ENCODE measurements at places on chromosomes 4 and X.

DNA sequence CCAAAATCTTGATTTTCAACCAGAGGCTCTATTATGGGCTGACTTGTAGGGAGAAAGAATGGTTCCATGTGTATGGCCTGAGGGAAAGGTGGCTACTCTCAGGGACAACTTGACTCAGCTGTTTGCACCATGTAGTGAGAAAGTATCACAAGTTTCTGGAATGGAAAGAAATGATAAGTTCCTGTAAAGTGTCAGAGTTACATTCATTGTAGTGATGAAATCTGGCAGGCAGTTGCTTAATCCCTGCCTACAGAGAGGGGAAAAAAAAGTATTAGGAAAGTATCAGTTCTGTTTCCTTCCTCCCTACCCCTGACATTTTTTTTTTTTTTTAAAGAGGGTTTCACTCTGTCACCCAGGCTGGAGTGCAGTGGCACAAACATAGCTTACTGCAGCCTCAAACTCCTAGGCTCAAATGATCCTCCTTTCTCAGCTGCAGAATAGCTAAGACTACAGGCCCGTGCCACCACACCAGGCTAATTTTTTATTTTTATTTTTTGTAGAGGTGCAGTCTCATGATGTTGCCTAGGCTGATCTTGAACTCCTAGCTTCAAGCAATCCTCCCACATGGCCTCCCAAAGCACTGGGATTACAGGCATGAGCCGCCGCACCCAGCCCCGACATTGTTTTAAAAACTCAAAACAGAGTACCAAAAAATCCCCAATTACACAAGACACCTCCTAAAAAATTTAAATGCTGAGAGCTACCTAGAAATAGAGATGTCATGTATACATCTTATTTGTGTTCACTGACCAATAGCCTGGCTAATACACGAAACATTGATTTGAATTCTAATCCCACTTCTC is 4.8 kb upstream of the FBXL5 start:
- no peak for DNase-seq

- no peak for DNase-seq
These were observed 10.7 kb upstream of the CPE start for GRCh38 chr4:165368114-165368513.

DNA sequence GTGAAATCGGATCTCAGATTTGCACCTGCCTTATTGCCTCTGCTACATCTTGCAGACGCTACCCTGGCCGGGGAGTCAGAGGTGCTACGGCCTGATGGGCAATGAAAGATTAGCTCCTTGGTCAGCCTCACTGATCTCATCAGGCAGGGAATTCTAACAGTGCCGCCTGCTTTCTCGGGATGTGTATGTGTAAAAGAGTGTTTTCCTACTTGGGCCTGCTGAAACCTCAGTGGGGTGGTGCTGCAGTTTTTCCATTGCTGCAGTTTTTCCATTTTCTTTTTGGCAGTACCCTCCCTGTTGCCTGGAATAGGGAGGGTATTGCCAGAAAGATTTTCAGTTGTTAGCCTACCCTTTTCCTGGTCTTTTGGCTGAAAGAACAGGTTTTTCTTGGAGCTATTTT is 117.5 kb downstream of the CDKL5 start:
- no peak for DNase-seq

DNA sequence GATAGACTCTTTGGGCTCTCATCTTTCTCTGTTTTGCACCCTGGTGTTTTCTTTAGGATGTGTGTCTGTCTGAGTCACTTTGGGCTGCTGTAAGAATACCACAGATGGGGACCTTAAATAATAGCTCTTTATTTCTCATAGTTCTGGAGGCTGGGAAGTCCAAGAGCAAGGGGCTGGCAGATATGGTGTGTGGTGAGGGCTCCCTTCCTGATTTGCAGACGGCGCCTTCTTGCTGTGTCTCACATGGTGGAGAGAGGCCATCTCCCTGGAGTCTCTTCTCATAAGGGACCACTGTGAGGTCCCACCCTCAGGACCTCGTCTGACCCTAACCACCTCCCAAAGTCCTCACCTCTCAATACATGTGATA is 93.7 kb upstream of the ADRA2C start:
- DNase-seq: no peak

GRCh38 chr4:135949931-135950330 is 1582.4 kb downstream of the PCDH18 start:
- no peak for DNase-seq

- DNase-seq: no peak
These were observed 1911.4 kb downstream of the STIM2 start for GRCh38 chr4:28772066-28772465.

- DNase-seq: no peak
These were observed 385.2 kb upstream of the FAT1 start for GRCh38 chr4:187108845-187109244.

GRCh38 chrX:11585174-11585573 is 80.5 kb downstream of the ARHGAP6 start:
- DNase-seq: no peak

- no peak for DNase-seq
These were observed 27.2 kb upstream of the DHX15 start for GRCh38 chr4:24611575-24611974.

GRCh38 chr4:95105112-95105511 is 347.4 kb downstream of the BMPR1B start:
- no peak for DNase-seq

DNA sequence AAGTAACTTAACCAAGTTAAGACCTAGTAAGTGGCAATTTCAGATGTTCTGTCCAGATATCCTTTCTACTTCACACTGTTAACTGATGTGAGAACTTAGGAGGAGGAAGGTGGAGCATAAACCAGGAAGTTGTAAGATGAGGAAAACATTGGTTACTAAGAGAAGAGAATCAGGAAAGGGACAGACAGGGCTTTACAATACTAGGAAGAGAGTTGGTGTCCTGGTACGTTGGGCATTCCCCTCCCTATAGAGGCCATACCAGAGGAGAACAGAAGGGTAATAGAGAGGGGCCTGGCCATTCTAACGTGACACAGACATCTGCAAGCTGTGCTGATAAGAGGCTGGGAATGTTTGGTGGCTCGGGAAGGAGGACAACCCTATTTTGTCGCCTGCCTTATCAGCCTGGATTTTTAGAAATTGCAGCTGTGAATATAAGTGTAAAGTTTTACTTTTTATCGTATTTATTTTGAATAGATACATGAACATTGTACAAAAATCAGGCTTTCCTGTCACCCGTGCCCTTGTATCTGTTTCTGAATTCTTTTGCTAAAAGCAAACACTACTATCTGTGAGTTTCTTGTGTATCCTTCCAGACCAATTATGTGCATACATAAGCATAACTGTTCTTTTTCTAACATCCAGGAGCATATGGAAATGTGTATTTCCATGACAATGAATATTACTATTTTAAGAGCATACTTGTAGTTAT is 53.5 kb upstream of the HPRT1 start:
- DNase-seq: no peak

GRCh38 chr4:6437826-6438238 is 34.6 kb downstream of the PPP2R2C start:
- no peak for DNase-seq

GRCh38 chr4:181350615-181351415 is 892.4 kb upstream of the TENM3 start:
- DNase-seq: no peak

DNA sequence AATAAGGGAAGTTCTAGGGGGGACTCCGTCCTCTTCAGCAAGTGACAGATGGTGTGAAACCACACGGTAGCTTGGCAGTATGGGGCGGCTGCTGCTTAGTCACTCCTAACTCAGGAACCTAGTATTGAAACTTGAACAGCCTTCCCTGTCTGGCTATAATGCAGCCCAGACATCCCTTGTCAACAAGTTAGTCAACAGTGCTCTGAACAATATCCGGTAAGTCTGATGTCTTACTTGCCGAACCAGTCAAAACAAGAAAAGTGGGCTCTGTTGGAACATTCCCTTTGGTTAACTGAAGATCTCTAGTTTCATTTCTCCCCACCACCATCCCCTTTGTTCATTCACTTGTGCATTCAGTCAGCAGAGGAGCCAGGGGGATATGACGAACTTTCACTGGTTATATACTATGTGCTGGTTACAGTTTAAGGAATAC is 18.7 kb upstream of the CXCL13 start:
- DNase-seq: no peak

GRCh38 chrX:135923353-135923752 is 29.8 kb downstream of the SAGE1 start:
- no peak for DNase-seq

- DNase-seq: no peak
These were observed 32.7 kb downstream of the DHX15 start for GRCh38 chr4:24551492-24552289.

DNA sequence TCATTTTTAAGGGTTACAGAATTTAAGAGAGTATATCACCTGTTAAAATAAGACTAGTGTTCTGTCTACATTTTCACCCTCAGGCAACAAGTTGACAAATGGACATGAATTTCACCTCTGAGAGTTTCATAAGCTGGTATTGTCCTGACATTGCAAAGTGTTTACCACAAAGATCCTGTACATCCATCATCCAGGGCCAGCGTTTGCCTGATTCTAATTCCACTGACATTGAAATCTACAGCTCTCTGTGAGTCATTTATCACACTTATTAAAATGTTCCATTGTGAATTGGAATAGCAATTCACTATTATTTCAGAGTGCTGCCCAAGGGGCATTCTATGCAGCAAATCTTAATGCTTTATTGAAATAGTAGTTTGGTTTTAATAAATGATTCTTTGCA is 1499.4 kb upstream of the PCDH7 start:
- DNase-seq: no peak

GRCh38 chr4:70713453-70714078 is 8.2 kb upstream of the RUFY3 start:
- DNase-seq: no peak

DNA sequence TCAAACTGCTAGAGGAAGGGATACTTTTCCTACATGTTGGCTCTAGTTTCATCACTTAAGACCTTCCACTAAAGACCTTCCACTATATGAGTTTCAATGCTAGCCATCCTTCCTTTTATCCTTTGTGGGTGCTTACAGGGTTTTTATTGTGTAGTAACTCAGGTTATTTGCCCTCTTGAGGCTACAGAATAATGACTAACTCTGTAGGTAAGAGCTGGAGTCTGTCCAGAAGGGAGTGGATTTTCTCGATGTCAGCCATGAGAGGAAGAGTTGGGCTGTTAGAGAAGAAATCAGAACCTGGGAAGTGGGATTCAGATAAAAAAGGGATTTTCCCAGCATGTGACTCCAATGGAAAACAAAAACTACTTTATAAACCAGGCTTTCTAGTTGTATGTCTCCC is 27.5 kb upstream of the HERC5 start:
- no peak for DNase-seq

GRCh38 chr4:5878359-5878758 is 14.5 kb downstream of the CRMP1 start:
- no peak for DNase-seq

GRCh38 chr4:41949531-41949930 is 14.3 kb downstream of the TMEM33 start:
- no peak for DNase-seq

- no peak for DNase-seq
These were observed 10.6 kb downstream of the FAM184B start for GRCh38 chr4:17770845-17771244.

DNA sequence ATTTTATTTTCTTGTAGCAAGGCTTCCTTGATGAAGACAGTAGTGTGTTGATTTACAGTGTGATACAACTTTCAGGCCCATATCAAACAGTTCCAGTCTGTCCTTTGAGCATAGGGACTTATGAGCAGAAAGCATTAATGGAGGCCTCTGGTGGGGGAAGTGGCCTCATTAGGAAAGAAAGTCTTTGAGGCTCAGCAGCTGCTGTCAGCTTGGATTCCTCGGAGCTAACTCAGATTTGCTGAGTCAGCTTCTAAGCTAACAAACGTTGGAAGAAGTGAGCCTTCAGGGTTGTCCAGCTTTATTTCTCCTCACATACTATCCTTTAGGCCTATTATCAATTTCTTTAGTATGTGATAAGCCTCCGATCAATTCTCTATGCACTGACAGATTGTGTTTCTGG is 15.8 kb upstream of the SFRP2 start:
- DNase-seq: no peak

GRCh38 chr4:134278675-134279074 is 77.1 kb upstream of the PABPC4L start:
- no peak for DNase-seq

DNA sequence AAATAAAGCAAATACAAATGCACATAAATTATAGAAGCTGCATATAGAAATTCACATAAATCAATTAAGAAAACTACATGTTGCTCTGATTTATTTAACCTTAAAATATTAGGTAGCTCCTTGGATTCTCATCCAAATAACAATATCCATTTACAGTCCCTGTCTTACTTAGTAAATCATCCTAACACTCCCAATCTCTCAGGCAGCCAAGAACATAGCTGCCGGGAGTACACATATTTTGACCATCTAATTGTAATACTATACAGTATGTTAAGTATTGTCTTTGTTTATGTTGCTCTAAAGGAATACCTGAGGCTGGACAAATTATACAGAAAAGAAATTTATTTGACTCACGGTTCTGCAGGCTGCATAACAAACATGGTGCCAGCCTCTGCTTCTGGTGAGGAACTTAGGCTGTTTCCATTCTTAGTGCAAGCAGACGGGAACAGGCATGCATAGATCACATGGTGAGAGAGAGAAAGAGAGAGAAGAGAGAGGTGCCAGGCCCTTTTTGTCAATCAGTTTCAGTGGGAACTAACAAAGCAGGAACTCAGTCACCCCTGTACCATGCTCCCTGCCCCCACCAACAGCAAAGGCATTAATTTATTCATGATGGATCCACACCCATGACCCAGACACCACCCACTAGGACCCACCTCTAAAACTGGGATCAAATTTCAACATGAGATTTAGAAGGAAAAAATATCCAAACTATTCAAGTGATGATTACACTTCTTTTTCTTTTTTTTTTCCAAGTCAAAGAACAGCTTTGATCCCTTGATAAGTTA is 614.8 kb upstream of the TECRL start:
- no peak for DNase-seq

- DNase-seq: no peak
These were observed 17.6 kb downstream of the PDLIM5 start for GRCh38 chr4:94469221-94469784.

GRCh38 chr4:20496068-20496467 is 204.2 kb upstream of the PACRGL start:
- DNase-seq: no peak

GRCh38 chrX:67536564-67536963 is 7.3 kb upstream of the AR start:
- DNase-seq: no peak

DNA sequence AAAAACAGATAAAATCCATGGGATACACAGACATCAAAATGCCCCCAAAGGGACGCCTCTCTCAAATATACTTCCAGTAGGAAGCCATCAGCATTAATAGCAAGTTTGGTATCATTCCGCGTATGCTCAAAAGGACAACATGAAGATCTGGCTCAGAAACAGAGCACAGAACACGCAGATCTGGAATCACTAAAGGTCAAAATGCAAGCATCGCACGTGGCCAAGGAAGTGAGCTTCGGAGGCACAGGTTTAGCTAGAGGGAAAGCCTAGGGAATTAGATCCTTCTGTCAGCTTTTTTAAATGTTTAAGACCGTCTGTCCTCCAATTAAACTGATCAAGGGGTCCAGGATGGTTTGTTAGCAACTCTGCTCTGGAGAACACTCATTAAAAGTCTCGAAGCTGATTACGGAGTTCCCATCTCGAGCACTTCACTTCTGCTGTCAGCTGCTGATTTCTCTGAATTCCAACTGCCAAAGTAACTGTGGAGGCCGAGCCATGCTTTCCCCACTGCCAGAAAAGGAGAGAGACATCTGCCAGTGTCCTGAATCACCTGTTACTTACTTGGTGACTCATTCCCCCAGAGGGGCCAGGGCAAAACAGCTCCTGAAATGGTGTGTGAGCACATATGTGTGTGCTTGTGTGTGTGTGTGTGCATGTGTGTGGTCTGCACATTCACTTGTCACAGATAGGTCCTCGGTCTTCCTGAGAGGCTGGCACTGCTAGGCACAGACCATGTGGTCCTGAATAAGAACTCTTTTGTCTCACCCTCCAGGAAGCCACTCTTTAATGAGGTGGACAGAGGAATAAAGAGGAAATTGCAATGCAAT is 177.7 kb upstream of the PPARGC1A start:
- DNase-seq: peak; percentile 24

All from cerebellar nuclear complex (tissue), 1 donor.